Stimulated activated CD8-positive, alpha-beta memory T cell treated with anti-CD3 and anti-CD28 coated beads, Interleukin-15, amount 100 ng/mL, for 4 hours (primary cell): ENCODE measurements at places on chromosomes 12 and 14.

DNA sequence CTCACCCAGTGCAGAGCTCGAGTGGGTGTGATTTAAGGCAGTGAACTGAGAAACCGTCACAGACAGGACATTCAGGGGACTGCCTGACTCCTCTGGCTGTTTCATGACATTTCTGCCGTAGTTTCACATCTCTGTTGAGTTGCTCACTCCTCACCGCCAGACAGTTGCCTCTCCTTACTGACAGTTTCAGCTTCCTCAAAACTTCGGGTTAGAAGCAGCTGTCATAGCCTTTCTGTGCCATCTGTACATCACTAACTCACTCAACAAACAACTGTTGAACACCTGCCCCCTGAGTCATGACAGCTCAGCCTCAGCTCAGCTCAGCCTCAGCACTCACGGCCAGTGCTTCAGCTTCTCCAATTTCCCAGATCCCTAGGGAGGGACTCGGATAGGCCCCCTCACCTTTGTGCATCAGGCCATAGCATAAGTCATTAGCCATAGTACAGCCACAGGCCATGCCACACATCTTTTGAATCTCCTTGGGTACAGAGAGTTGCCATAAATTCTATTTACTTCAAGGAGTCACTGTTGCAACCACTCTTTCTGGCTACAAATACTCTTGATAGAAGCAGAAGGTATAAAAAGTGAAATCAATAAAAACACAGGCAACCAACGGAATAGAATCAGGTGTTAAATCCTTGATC lies 6.2 kb upstream of the SLC15A4 start:
- no peak for DNase-seq

GRCh38 chr12:114735680-114736374 lies 51.9 kb upstream of the TBX3 start:
- DNase-seq, result no peak

DNA sequence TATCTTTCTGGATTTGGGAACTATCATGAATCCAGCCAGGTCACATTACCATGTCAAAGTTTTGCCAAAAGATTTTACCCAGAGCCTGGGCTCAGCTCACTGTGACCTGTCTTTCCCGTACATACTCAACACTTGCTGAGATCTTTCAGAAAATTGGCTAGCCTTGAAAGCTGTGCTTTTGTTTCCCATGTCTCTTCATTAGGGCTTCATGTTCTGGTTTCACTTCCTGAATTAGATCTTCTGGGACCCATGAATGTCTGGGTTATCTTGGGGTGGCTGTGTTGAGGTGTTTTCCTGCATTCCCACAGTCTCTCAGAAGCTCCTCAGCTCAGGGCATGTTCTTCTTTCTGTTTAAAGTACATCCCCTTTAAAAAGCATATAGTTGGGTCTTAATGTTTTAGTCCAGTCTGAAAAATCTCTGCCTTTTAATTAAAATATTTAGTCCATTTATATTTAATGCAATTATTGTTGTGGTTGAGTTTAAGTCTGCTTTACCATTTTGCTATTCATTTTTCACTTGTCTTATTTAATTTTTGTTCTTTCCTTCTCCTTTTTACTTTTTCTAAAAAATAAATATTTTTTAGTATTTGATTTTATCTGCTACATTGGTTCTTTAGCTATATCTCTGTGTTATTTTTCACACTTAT lies 242.7 kb downstream of the VRK1 start:
- no peak for DNase-seq

DNA sequence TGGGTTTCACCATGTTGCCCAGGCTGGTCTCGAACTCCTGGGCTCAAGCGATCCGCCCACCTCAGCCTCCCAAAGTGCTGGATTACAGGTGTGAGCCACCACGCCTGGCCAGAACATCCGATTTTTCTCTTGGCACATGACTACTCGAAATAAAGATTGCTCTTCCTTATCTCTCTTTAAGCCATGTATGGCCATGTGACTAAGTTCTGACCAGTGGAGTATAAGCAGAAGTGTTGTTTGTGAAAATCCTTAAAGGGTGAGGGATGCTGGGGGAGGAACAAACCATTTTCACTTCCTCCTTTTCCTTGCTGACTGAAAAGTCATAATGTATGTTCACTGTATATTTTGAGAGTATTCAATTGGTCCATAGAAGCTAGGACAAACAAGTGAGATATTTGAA lies 50.7 kb upstream of the ATF7IP start:
- DNase-seq, result no peak

DNA sequence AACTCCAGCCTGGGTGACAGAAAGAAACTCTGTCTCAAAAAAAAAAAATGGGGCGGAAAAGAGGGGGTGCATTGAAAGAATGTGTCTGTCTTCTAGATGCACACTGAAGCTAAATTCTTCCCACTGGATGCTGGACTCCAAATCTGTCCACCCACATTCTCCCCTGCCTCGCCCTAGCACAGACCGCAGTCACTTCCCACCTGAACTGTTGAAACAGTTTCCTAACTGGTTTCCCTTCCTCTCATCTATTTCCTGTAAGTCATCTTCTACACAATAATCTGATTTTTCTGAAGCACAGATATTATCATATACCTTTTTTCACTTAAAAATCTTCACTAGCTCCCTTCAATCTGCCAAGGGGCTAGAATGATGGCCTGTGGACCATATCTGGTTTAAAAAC lies 1.5 kb upstream of the HCAR1 start:
- DNase-seq, result no peak

- DNase-seq, result no peak
Measured at GRCh38 chr12:120474616-120474960, 5.0 kb upstream of the SRSF9 start.
